Forelimb muscle (tissue), 1 donor: ENCODE measurements at places on chromosomes 7 and 10.

DNA sequence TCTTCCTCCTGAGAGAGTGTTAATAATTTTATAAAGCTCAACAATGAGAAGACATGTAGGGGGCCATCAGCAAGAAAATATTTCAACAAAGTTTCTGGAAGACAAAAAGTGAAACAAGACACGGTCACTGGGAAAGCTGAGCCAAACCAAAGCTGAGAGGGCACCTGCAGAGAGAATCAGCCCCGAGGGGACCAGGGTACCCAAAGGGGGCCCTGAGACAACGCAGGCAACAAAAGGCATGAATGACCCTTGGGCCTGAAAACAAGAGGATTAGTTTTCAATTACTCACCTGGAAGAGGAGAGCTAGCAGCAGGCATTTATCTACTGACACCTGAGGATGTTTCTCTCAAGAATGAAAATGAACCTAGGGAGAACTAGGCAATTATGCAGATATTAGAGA lies 461.2 kb upstream of the MGMT start:
- no peak for DNase-seq

DNA sequence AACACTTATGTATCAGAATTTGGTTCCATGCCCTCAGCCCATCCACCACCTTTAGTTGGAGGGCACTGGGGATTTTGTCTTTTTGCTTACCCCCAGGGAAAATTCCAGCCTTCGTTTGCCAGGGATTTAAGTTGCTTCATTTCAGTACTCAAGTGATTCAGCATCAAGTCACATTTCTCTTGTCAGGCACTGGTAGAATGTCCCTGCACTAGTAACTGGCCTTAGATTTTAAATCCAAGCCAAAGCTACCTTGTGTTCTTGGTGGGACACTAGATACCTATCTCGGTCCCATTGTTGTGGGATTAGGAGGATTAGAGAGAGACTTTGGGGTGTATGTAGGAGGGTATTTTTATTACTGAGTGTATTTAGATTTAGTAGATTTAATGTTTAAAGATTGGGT lies 613.1 kb downstream of the SUGCT start:
- DNase-seq = no peak

GRCh38 chr7:107890493-107890961 lies 456 bp upstream of the DLD start:
- DNase-seq = no peak

- DNase-seq = no peak
These were observed 1083.1 kb downstream of the KCNMA1 start for GRCh38 chr10:76554478-76554877.

DNA sequence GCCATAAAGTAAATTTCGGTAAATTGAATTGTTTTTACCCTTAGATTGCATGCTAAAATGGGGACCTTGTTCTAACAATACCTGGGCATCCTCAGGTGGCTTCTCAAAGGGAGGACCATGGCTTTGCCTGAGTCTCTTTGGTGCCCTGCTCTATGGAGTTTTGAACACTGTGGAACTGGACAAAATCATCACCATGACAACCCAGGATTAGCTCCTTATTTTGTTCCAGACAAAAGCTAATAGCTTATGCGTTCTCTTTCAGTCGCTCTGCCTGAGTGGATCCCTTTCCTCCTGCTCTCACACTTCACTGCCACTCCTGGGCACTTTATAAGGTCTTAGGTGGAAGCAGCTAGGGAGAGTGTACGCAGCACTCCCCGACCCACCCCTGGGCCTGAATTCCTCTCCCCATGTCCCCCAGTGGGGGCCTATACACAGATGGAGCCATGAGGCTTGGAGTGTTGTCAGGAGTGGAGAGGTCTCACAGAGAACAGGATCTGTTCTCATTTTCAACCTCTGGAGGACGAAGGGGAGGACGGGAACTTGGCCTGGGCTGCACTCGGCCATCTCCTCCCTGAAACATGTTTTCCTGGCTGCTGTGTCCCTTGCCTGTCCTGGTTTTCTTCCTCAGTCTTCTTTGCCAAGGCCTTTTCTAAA lies 19.0 kb downstream of the ADCYAP1R1 start:
- DNase-seq = no peak

DNA sequence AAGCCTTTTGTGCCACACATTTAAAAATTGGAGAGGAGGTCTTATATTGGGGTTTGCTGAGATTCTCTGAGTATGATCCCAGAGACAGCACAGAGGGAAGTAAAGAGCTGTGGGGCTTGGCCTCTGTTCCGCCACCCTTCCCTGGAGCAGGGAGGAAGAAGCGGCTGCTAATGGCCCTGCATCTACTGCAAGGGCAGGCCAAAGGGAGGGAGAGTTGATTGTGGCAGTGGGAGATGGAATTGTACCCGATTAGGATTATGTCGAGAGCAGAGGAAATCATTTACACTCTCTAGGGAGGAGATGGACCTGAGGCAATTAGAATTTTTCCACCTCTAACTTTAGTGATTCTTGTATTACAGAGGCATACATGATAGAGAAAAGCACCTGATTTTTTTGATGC lies 28.8 kb downstream of the CYP17A1 start:
- DNase-seq = no peak

DNA sequence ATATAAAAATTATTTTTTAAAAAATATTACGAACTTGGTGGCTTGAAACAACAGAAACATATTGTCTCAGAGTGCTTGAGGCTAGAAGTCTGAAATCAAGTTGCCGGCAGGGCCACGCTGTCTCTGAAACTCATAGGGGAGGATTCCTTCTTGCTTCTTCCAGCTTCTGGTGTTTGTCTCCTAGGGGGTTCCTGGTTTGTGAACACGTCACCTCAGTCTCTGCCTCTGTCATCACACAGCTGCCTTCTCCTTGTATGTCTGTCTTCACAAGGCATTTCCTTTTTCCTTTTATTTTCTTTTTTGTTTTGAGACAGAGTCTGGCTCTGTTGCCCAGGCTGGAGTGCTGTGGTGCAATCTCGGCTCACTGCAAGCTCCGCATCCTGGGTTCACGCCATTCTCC lies 12.7 kb upstream of the SNX8 start:
- DNase-seq = no peak

- DNase-seq = no peak
These were observed 6.9 kb downstream of the MYOZ1 start for GRCh38 chr10:73634421-73634820.

GRCh38 chr10:129637010-129637409 lies 170.0 kb downstream of the MGMT start:
- DNase-seq = no peak

- DNase-seq = no peak
These were observed 992 bp upstream of the RBM20 start for GRCh38 chr10:110643035-110643652.

- no peak for DNase-seq
These were observed 29.2 kb downstream of the KIAA1549 start for GRCh38 chr7:138951953-138952352.

- DNase-seq = no peak
These were observed 216.0 kb upstream of the KLF14 start for GRCh38 chr7:130950054-130950453.

GRCh38 chr10:124493214-124493882 lies 31.7 kb downstream of the LHPP start:
- no peak for DNase-seq

DNA sequence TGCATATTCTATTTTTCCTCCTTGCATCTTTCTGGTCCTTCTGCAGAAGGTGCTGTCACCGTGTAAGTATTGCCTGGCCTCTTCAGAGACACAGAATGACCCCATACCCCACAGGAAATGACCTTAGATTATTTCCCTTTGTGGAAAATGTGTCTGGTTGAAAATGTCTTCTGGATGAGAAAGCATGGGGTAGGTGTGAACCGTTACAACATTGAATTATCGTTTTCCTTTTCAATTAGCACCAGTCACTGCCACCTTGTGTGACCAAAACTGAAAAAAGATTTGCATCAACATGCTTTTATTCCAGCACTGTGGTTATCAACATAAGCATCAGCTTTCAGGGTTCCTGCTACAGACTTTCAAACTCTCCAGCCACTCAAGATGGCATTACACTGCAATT lies 58.0 kb upstream of the CELF2 start:
- DNase-seq = no peak

DNA sequence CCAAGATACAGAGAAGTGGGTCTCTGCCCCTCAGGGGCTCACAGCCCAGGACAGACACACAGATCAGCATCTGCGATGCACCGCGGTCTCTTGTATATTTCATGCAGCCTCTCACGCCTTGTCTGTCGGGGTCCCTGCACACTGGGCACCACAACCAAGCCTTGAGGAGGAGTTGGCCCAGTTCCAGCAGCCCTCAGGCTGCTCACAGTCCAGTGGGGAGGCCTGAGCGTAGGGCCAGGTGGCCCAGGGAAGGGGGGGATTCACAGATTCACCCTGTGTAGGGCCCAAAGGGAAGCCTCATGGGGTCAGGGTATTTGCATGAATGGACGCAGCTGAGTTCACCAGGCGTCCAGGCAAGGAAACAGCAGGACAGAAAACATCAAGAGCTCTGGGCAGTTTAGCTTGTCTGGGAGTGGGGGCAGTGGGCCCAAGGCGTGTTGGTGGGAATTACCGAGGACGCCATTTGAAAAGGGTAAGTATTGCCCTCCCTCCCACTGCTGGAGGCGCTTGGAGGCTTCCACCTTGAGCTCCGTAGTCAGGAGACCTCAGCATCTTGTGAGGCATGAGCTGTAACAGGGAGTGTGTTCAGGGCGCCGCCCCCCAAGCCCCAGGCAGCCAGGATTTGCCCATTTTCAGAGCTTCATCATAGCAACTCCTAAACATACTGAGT lies 129.1 kb upstream of the CHST15 start:
- DNase-seq = no peak

DNA sequence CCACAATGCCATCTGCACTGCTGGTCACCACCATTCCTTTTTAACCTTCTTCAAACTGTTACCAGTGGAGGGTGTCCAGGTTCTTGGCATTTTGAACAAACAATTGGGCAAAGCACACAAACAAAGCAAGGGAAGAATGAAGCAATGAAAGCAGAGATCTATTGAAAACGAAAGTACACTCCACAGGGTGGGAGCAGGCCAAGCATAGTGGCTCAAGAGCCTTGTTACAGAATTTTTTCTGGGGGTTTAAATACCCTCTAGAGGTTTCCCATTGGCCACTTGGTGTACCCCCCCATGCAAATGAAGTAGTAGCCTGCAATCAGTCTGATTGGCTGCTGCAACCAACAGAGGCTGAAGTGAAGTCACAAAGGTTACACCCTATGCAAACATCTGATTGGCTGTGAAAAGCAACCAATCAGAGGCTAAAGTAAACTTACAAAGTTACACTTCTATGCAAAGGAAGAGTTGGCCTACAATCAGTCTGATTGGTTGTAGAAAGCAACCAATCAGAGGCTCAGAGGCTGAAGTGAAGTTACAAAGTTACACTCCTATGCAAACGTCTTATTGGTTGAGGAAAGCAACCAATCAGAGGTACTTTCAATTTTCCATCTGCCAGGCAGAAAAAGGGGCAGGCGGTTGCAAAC lies 103.2 kb upstream of the WAC start:
- no peak for DNase-seq

DNA sequence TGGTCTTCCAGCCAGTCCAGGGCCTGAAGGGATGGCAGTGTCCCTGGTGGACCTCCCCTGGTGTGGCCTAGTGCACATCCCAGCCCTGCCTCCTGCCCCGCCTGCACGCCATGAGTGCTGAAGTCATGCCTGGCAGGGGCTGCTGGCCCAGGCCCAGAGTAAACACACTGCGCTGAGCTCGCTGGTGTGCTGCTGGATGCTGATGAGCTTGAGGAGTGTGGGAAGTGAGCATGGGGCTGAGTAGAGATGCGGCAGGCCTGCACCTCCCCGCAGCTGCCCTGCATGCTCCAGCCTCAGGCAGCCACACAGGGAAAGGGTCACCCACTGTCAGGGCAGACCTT lies 43.2 kb downstream of the HTRA1 start:
- DNase-seq = peak; percentile 56

GRCh38 chr7:143002106-143002505 lies 24.8 kb downstream of the OR9A2 start:
- DNase-seq = no peak

- DNase-seq = no peak
These were observed 873.4 kb upstream of the MBL2 start for GRCh38 chr10:53645951-53646350.

GRCh38 chr7:151813445-151813844 lies 63.5 kb downstream of the PRKAG2 start:
- DNase-seq = no peak

DNA sequence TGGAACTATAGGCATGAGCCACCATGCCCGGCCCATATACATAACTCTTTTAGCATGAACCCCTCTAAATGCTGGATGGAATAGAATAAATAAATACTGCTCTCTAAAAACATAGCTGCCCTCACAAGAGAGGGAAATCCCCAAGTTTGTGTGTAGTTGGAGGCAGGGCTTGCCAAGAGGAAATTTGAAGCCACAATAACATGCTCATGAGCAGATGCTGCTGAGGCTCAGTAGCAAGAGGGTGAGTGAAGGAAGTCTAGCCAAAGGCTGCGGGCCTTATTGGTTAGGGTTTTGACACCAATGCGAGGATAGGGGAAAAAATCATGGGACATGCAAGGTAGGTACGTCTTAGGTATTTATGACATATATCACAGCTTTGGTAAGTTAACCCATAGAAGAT lies 17.3 kb downstream of the TPK1 start:
- DNase-seq = no peak

DNA sequence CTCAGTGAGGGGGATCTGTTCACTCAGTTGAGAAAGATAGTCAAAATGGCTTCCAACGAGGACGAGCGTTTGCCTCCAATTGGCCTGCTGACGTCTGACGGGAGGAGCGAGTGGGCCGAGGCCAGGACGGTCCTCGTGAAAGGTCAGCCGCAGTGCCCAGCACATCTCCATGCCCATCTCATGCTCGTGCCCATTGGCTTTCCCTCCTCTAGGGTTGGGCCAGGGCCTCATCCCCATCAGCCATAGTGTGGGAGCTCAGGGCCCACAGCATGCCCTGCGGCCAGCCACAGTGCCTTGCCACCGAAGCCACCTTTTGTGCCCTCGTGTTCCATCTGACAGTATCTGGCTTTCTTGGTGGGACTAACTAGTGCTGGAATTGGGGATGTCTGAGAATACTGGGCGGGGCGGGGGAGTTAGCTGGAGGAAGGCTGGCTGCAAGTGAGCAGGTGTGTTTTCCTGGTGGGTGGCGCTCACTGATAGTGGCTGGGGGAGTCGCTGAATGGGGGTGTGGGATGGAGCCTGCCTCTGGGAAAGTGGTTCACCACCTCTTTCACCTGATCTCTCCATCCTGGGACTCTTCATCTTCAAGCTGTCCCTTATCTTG lies 13.9 kb downstream of the CHAT start:
- no peak for DNase-seq

DNA sequence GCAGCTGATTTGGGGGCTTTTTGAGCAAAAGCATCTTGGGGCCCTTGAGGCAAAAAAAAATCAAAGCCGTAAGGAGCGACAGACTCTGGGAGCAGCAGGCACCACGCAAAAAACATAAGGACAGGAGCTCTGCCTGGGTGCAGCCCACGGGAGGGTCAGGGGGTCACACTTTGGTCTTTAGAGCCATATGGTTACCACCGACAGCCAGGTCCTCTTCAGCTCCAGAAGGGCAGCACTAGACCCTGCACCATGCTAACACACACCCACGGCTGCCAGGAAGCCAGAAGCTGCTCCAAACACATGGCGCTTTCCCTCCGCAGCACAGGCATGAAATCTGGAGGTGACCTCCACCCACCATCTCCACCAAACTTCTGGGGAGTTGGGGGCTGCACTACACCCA lies 47.1 kb downstream of the RSU1 start:
- DNase-seq = no peak
